ENCODE measurements at places on chromosomes 12 and 14. TPM values are rescaled to one million over a fixed set of nuclear protein-coding genes. Genes with fewer than 3 reads are reported as not detected.

The RAP1B gene
- 94.6 TPM for total RNA-seq

The IRAK3 gene
- not detected for total RNA-seq

The CMA1 gene
- total RNA-seq, result not detected

The NELL2 gene
- 4.5 TPM for total RNA-seq

The STK38L gene
- total RNA-seq, result 24.0 TPM

The C3AR1 gene
- 2.9 TPM for total RNA-seq

The RNASE11 gene
- total RNA-seq, result not detected

The RASSF8 gene
- total RNA-seq, result 266 TPM

The CYP27B1 gene
- 17.0 TPM for total RNA-seq

The BMP4 gene
- total RNA-seq, result 3.0 TPM

The CLEC4A gene
- not detected for total RNA-seq

The ASB2 gene
- total RNA-seq, result not detected

The CLEC4E gene
- total RNA-seq, result not detected

The KRT8 gene
- total RNA-seq, result 33.6 TPM

The HOXC6 gene
- 2.7 TPM for total RNA-seq

The CLSTN3 gene
- total RNA-seq, result 10.1 TPM

The FITM1 gene
- 0.37 TPM for total RNA-seq

The EIF2S3B gene
- 2.8 TPM for total RNA-seq

The DAO gene
- total RNA-seq, result not detected

The APOF gene
- not detected for total RNA-seq

The ASPG gene
- total RNA-seq, result not detected

The OTOGL gene
- total RNA-seq, result not detected

The CYP46A1 gene
- not detected for total RNA-seq

The CISTR gene
- total RNA-seq, result not detected

The SPX gene
- 2.4 TPM for total RNA-seq

The KRT83 gene
- 0.08 TPM for total RNA-seq

The GALNT16 gene
- 0.08 TPM for total RNA-seq

The SOX5 gene
- 134 TPM for total RNA-seq

The TRPV4 gene
- total RNA-seq, result 12.1 TPM

The NEDD1 gene
- 21.5 TPM for total RNA-seq

The PAPOLA gene
- 45.0 TPM for total RNA-seq

The LALBA gene
- total RNA-seq, result not detected

The TAS2R30 gene
- 3.0 TPM for total RNA-seq

The PLA2G1B gene
- total RNA-seq, result not detected

The ERP27 gene
- total RNA-seq, result not detected

The MYBPC1 gene
- total RNA-seq, result not detected

The FGF23 gene
- total RNA-seq, result not detected

The TDRD9 gene
- total RNA-seq, result not detected

The EFS gene
- not detected for total RNA-seq

The GPR162 gene
- total RNA-seq, result 2.7 TPM

The AACS gene
- total RNA-seq, result 22.3 TPM

The SIRT4 gene
- 1.3 TPM for total RNA-seq

The KRT74 gene
- total RNA-seq, result not detected

The PTGDR gene
- total RNA-seq, result not detected

The SLC22A17 gene
- 0.64 TPM for total RNA-seq

The RNASE1 gene
- total RNA-seq, result not detected

The CIROP gene
- not detected for total RNA-seq

The SPIC gene
- not detected for total RNA-seq

The SAMD15 gene
- total RNA-seq, result 2.6 TPM

The CCDC197 gene
- not detected for total RNA-seq
